ENCODE measurements at places on chromosomes 6 and 20.
A peak's percentile ranks its signal among the peaks of the same experiment; 100 is the strongest.

DNA sequence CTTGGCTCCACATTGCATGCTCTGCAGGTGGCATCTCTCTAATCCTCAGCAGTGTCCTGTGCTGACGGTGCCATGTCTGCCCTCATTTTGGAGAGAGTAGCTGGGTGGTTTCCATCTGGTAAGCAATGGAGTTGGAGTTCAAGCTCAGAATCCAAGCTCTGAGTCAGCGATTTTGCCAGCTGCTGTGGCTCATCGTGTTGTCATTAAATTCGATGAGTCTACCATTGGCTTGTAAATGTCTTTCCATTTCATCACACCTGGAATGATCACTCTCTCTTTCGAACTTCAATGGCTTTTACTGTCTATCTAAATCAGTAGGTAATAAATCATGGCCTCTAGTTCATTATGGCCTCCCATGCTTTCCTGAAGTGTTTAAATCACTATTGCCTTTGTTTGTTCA, 378.5 kb upstream of the TSHZ2 start:
- DNase-seq = no peak

DNA sequence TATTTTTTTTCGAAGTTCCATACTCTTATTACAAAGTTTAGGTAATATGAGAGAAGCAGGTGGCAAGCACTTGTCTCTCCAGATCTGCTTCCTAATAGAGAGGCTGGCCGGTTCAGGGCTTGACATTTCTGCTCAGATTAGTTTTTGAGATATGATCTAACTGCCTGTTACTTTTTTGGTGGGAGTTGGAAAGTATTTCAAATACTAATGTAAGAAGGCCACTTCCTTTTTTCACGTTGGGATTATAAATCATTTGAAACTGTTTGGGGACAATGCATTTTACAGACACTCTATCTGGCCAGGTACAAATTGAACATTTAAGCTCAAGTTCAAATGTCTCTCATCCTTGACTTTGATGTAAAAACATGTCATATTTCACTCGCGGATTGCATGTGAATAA, 222.1 kb upstream of the SULF2 start:
- DNase-seq = no peak

GRCh38 chr6:8651998-8652397, 216.7 kb upstream of the SLC35B3 start:
- no peak for DNase-seq

- DNase-seq = no peak
Measured at GRCh38 chr6:151241853-151242252, 2.1 kb downstream of the AKAP12 start.

DNA sequence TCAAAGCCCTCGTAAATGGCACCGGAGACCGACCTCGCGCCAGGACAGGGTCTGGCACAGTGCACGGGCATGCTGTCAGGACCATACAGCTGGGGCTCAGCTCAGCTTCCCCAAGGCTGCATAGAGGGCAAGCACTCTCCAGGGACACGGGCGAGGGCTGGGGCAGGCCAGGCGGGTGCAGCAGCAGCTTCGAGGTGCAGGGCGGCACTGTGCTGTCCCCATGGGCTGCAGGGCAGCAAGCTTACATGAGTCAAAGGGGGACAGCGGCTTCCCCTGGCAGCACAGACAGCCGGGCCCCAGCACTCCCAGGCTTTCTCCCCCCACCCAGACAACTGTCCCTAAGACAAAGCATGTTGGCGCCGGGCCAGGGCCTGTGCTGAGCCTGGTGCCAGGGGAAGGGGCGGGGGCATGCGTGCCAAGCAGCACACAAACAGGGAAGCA, 25.7 kb downstream of the PSMG4 start:
- no peak for DNase-seq

- DNase-seq = no peak
Measured at GRCh38 chr6:167993831-167994230, 3.6 kb upstream of the KIF25 start.

- no peak for DNase-seq
Measured at GRCh38 chr6:20955131-20955530, 420.9 kb downstream of the CDKAL1 start.

DNA sequence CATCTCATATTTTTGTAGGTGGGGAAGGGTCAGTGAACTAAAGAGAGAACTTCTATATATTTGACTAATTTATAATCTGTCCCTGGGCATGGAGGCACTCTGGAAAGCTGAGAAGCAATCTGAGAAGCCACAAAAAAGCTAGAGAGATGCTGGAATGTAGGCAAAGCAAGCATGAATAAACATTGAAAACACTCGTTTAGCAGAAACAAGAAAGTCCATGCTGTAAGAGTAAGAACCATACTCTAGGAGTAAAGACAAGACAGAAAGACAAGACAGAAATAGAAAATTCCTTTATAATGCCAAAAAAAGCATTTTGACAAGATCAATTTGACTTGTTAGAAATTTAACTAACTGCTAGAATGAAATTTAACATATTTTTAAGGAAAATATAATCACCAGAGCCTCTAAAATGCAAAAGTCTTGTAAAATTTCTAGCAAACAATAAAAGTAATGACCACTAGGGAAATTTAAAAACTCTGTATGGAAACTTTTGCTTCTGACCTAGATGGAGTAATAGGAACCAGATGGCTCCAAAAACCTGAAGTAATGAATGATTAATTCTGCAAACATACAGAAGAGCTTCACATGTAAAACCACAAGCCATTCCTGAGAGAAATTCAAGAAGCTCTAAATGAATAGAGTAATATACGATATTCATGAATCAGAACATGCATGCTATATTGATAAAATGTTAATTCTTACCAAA, 625.7 kb upstream of the PTCHD4 start:
- DNase-seq = no peak

DNA sequence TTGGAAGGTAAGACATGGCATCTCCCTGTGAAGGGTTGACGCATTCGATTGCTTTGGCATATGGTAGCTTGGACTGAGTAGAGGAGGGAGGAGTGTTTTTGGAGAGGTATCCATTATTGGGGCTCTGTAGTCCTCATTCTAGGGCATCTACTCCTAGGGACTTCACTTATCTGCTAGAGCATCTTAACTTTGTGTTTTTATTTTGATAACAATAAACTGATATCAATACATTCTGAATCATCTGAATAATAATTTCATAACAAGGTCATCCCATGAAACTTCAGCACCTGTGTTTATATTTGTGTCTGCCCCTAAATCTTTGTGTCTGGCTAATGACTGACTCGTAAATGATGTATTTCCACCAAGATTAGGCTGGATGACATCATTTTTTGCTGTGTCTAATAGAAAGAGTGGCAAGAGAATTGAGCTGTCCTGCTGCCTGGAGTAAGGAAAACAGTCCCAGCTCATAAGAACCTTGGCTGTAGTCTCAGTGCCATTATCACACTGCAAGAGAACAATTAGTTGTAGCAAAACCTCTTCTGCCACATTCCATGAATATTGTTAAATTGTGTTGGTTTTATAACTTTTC, 288.5 kb downstream of the PRL start:
- DNase-seq = no peak

- DNase-seq = no peak
Measured at GRCh38 chr6:34319471-34319885, 70.7 kb upstream of the SMIM29 start.

- DNase-seq = no peak
Measured at GRCh38 chr20:4781637-4782377, 60.1 kb downstream of the PRND start.

GRCh38 chr6:99559057-99559456, 9.4 kb downstream of the CCNC start:
- DNase-seq = no peak

DNA sequence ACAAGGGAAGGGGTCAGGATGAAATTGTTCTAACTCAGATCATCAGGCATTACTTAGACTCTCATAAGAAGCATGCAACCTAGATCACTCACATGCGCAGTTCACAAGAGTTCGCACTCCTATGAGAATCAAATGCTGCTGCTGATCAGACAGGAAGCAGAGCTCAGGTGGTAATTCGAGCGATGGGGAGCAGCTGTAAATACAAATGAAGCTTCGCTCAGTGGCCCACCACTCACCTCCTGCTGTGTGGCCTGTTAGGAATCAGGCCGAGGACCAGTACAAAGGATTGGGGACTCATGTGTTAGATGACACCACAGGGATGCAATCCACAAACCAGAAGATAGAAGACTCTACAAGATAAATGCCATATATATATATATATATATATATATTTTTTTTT, 31.5 kb upstream of the TOP1 start:
- DNase-seq = no peak

DNA sequence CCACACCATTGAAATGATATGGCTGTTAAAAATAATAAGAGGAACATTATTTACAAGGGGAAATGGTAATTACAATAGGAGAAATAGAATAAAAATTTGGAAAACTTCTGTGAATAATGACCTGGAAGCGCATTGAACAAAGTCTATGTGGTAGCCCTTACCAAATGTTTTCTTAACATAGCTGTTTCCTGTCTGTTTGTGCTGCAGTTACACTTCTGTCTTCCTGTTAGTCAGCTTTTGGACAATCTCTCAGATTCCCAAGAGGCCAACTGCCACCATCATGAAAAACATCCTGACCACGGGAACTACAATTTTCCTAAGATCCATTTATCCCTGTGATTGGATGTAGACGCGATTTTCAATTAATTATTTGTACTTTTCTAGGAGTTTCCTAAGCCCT, 754.4 kb upstream of the MARCKS start:
- DNase-seq = no peak

- peak; percentile 64 for DNase-seq
Measured at GRCh38 chr6:158660333-158660754, 10.5 kb downstream of the SYTL3 start.

- DNase-seq = no peak
Measured at GRCh38 chr6:99187429-99187828, 162.0 kb downstream of the FAXC start.

DNA sequence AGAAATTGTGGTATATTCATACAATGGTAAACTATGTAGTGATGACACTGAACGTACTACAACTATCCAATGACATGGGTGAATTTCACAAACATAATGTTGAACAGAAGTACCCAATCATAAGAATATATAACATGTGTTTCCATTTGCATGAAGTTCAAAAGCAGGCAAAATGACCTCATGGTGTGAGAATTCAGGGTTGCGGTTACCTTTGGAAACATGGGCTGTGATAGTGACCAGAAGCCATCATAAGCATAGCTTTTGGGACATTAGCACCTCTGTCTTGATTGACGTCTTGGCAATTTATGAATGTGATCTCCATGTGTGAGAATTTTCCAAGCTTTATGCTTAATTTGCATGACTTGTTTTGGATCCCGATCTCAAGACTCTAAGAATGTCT, 500.1 kb upstream of the JAG1 start:
- no peak for DNase-seq

DNA sequence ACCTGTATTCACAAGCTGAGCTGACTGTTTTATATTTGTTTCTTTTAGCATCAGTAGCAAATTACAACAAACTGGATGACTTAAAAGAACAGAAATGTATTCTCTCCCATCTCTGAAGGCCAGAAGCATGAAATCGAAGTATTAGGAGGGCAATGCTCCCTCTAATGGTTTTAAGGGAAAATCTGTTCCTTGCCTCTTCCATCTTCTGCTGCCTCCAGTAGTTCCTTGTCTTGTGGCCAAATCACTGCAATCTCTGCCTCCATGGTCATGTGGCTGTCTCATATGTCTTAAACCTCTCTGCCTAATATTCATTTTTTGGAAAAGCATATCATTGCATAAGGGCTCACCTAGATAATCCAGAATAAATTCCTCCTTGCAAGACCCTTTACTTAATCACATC, 25.2 kb upstream of the ASCC3 start:
- no peak for DNase-seq

DNA sequence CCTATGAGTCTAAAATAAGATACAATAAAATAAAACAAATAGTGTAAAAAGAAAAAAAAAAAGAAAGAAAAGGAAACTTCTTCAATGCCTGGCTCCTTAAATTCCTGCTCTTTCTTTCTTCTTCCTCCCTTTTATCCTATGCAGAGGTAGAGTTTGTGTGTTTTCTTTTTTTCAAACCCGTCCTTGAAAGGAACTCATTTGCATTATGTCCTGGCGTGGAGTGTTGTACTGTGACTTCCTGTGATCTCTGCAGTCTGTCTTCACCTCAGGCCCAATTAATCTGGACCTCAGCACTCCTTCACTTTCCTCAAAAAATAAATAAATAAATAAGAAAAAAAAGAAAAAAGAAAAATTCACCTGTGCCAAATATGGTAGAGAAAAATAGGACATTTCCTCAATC, 541.9 kb upstream of the SPTLC3 start:
- DNase-seq = no peak

DNA sequence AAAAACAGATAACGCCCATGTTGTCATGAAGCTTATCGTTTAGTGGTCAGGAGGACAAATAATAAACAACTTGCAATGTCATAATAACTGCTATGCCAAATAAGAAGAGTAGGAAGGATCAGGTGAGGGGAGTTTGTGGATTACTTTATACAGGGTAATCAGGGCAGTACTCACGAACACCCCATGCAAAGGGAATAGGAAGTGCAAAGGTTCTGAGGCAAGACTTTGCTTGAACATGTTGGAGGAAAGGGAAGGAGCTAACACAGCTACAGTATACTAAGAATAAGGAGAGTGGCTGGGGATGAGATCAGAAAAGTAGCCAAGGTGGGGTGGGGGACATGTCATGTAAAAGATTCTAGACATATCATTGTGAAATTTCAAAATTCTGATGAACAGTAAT, 292.0 kb upstream of the RUNX2 start:
- DNase-seq = no peak

GRCh38 chr20:891058-891705, 25.0 kb downstream of the ANGPT4 start:
- no peak for DNase-seq

DNA sequence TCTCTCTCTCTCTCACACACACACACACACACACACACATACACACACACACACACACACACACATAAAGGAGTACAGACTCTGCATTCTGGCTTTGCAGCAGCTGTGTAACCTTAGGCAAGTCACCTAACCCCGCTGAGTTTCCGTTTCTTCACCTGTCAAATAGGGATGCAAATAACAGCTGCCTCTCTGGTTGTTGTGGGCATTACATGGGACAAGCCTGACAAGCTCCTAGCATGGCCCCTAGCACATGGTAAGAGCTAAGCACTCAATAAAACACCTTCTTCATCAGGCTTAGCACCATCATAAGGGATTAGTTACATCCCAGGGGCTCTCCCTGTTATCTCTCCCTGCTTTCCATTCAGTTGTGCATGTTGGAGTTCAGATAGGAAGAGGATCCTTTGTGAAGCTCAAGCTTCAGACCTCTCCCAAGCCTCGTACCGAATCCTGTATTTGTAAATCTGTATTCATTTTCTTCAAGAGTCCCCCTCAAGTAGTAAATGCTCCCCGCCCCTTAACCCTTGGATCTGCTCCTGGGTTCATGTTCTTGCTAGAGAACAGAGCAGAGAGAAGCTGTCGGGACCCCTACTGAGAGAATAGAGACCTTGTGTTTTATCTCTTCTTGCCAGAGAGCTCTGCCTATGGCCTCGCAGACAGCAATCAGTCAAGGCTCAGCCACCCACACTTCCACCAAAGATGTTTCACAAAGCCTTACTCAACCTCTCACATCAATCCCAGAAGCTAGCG, 2.2 kb downstream of the SLC13A3 start:
- no peak for DNase-seq
